ENCODE measurements at places on chromosomes 13 and 19. TPM values are rescaled to one million over a fixed set of nuclear protein-coding genes. Genes with fewer than 3 reads are reported as not detected.
A peak's percentile ranks its signal among the peaks of the same experiment; 100 is the strongest.

- DNase-seq: no peak
Measured at GRCh38 chr19:46585539-46585938, 15.6 kb upstream of the CALM3 start.

GRCh38 chr13:80814541-80814940, 473.6 kb upstream of the SPRY2 start:
- no peak for DNase-seq

DNA sequence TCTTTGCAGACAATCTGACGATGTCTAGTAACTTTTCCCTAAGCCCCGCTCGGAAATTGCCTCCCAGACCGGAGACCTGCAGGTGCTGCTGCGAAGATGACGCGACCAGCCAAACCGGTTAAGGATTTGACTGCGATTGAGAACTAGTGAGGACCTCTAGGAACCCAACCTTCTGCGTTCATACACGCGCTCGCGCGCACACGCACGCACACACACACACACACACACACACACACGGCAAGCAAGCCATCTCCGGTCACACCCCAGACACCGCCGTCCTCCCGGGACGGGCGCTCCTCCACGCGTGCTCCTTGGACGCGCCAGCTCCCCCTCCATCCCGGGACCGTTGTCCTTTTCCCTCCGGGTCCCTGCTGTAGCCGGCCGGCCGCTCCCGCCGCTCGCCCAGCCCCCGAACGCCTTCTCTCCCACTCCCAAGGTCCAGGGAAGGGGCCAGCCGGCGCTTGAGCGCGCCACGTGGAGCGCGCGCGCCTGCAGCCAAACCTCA, 1.2 kb downstream of the TBC1D4 start:
- peak; percentile 68 for DNase-seq

- no peak for DNase-seq
Measured at GRCh38 chr19:47509170-47509847, 5.6 kb downstream of the NAPA start.

- no peak for DNase-seq
Measured at GRCh38 chr19:6861683-6862286, 25.6 kb upstream of the ADGRE1 start.

DNA sequence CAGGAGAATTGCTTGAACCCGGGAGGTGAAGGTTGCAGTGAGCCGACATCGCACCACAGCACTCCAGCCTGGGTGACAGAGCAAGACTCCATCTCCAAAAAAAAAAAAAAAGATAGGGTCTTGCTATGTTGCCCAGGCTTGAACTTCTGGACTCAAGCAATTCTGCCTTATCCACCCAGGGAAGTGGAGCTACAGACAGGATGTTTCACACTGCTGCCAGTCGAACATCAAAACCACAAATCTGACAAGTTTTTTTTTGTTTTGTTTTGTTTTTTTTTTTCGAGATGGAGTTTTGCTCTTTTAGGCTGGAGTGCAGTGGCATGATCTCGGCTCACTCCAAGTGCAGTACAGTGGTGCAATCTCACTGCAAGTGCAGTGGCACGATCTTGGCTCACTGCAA, 10.8 kb downstream of the XPO4 start:
- no peak for DNase-seq

- peak; percentile 66 for DNase-seq
Measured at GRCh38 chr19:2014131-2014571, 1.4 kb downstream of the BTBD2 start.

DNA sequence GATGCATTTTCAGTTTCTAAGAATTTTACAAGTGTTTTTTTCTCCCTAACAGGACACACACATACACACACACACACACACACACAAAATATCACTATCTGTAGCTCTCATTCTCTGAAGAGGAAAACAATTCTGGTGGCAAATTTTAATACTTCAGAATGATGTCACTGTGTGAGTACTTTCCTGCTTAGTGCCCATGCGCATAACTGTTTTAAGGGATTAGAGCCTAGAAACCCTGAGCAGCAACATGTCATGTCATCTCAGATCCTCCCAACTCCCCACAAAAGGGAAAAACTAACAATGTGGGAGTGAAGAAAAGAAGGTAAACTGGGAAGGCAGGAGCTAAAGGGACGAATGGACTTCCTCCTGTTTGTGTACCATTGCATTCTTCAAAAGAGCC, 401.2 kb downstream of the SPRY2 start:
- no peak for DNase-seq

DNA sequence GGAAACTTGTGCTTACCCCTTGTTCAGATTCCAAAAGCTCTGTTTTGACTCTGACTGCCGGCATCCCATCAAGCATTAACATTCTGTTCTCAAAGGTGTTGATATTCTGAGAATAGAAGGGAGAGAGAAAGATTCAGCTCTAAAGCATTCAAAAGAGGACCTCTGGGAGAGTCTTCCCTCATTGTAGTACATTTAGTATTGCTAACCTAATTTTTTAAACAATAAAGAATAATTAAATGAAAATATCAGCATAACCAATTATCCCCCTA, 190.3 kb downstream of the KLF12 start:
- DNase-seq: no peak

GRCh38 chr13:43126420-43126819, 103.0 kb downstream of the DNAJC15 start:
- no peak for DNase-seq

- no peak for DNase-seq
Measured at GRCh38 chr13:31409678-31410356, 210.0 kb downstream of the B3GLCT start.

- no peak for DNase-seq
Measured at GRCh38 chr19:5934774-5935472, 20.9 kb downstream of the CAPS start.

GRCh38 chr19:50414864-50415660, 3.7 kb upstream of the SPIB start:
- peak; percentile 88 for DNase-seq

GRCh38 chr13:31199849-31200636, at the start of gene B3GLCT:
Gene B3GLCT, plus strand, starts transcription at chr13:31199975. Its CDS starts 110 bp downstream, at chr13:31200085.
- peak; percentile 86 for DNase-seq

GRCh38 chr13:91312324-91312723, 35.2 kb upstream of the MIR17HG start:
- DNase-seq: no peak

RYR1 gene
- total RNA-seq: 14.4 TPM

KLK5 gene
- total RNA-seq: not detected

SYNE4 gene
- 0.67 TPM for total RNA-seq

SYCN gene
- total RNA-seq: not detected

EEF2 gene
- 1,381 TPM for total RNA-seq

URAD gene
- not detected for total RNA-seq

Data from sciatic nerve (tissue), 2 donors.